HuH-7.5 (cell line): ENCODE measurements at places on chromosomes 3 and 15.

GRCh38 chr3:122676759-122677158, 3.9 kb upstream of the PARP14 start:
- DNase-seq = no peak

DNA sequence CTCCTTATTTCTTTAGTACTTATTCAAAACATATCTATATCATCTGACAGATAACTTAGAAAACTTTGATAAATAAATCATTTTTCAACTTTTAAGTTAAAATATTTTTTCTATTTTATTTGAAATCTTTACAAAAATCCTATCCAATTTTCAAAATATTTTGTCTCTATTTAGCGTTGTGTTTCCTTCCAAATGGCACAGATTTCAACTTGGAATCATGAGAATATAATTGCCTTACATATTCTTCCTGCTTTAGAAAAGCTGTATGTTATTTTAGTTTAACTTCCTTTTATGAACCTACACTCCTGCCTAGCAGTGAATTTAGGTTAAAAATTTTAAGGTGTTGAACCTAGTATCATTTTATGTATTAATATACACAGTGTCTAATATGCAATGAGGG, 38.2 kb downstream of the BCHE start:
- no peak for DNase-seq

DNA sequence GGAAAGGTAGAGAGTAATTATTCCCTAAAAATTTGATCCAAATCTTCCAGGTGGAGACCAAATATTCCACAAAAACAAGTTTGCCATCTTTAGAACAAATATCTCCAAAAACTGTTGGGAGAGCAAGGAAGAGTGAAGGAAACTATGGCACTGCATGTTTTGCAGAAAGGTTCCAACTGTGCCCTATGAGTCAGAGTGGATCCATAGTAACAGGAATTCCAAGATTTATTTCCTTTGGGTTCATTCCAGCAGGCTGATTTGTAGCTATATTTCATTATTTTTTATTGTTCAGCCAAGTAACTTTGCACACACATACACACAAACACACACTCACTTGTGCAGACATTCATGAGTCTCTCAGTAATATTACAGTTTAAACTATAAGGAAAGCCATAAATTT, 459.7 kb upstream of the EPHA6 start:
- no peak for DNase-seq

- no peak for DNase-seq
These were observed 22.7 kb upstream of the CHL1 start for GRCh38 chr3:173886-174285.

DNA sequence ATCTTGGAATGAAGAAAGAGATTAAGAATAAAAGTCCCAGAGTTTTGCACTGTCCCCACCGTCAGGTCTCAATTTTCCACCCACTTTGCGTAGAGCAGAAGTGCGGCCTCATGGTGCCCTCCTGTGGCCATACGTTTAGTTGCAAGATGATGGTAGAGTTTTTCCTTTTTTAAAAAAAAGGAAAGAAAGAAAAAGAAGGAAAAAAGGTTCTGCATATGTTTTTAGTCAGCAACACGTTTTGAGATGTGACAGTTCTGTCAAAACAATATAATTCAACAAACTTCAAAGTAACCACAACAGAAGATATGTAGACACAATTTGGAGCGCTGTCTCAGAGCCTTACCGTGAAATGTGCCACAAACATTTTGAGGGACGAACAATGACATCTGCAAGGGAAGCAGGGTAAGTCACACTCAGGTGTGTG, 24.6 kb downstream of the EBLN2 start:
- no peak for DNase-seq

GRCh38 chr3:23439080-23439479, 236.0 kb downstream of the UBE2E2 start:
- no peak for DNase-seq

GRCh38 chr3:57544181-57545125, at the start of gene DNAH12:
TSS of gene DNAH12 (minus strand) at chr3:57544344. CDS start at chr3:57542870, 1,474 bp downstream.
- no peak for DNase-seq
